NCI-H1105 treated with DMSO at 0.1 percent for 48 hours (cell line): ENCODE measurements at places on chromosomes 6 and 20.

GRCh38 chr6:156954191-156954590 is 177.0 kb downstream of the ARID1B start:
- no peak for DNase-seq

DNA sequence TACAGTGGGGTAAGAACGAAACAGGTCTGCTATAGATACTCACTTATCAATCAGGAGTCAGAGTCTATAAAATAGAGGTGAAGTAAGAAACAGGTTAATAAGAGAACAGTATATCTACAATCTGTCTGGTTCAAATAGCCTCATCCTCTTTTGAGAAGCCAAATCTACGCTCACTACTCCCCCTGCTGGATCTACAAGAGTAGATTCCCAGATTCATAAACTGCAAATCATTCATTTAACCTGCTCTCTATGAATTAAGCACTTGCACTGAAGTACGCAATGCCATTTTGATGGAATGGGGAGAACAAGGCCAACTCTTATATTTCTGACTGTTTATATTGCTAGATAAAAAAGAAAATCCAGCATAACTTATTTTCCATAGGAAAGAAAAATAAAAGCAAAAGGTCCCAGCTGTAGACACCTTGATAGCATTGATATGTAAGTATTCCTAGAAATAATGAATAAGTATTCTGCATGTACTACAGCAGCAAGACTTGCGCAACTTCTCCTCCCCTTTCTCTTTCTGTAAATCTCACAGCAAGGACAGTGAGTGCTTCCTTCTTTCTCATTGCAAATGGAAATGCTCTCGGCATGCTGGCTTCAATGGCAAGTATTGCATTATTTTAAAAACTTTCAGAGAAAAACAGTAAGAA is 92.3 kb downstream of the RFX6 start:
- peak; percentile 74 for DNase-seq

- DNase-seq = no peak
Observed at GRCh38 chr20:53129563-53129962, 157.4 kb downstream of the TSHZ2 start.

DNA sequence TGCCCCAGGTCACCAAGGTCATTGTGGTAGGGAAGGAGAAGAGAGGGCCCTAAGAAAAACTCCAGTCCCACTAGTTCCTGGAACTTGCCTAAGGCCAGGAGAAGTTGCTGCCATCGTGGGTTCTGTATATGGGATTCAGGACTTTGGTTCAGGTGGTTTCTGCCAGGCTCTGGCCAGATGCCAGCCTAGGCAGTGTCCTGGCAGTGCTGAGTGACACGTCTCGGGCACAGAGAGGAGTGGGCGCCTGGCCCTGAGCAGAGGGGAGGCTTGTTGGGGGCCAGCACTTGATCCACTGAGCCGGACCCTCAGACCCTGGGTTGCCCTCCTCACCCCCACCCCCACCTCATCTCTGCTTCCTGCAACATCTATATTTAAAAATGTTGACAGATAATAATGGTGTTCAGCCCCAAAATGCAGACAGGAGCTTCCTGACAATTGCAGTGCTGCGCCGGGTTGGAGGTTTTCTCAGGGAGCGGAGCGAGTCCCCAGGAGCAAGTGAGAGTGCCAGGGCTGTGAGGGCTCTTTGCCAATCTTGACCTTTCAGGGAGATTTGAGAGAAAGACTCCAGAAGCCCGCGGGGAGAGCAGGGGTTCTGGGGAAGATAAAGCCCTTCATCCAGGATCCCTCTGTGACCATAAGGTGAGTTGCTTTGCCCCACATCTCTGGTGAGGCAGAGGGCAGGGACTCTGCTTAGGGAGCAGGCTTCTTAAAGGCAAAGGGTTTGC is 71.9 kb downstream of the PHACTR3 start:
- no peak for DNase-seq

GRCh38 chr20:37896932-37897548 is 5.9 kb upstream of the VSTM2L start:
- no peak for DNase-seq

GRCh38 chr6:53335224-53335994 is 13.3 kb downstream of the ELOVL5 start:
- DNase-seq = no peak

- peak; percentile 79 for DNase-seq
Observed at GRCh38 chr6:3848925-3849605, at the start of gene FAM50B. TSS of gene FAM50B (plus strand) at chr6:3849373. CDS start at chr6:3849812, 439 bp downstream.

DNA sequence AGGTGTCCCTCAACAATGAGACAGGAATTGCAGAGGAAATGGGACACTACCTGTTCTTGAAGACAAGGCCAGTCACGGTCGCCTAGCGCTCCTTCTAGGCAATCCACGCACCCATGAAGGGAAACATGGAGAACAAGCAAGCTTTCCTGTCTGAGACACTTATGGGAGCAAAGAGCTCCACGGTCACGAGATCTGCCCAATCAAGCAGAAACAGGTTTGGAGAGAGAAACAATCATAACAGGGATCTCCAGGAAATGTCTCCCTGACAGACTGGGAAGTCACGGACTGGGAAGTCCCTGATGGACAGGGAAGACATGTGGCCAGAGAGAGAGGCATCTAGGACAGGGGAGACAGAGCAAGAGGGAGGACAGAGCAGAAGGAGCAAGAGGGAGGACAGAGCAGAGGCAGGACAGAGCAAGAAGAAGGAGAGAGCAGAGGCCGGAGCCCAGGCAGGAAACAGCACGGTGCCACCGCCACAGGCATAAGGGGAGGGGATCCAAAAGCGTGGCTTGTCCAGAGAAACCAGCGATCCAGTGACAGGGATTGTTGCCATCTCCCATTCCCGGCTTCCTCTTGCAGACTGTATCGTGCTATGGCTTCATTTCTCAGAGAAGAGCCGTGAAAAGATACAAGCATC is 167.8 kb upstream of the ZNF337 start:
- DNase-seq = no peak

GRCh38 chr20:9617940-9618339 is 103.5 kb downstream of the LAMP5 start:
- DNase-seq = peak; percentile 50

DNA sequence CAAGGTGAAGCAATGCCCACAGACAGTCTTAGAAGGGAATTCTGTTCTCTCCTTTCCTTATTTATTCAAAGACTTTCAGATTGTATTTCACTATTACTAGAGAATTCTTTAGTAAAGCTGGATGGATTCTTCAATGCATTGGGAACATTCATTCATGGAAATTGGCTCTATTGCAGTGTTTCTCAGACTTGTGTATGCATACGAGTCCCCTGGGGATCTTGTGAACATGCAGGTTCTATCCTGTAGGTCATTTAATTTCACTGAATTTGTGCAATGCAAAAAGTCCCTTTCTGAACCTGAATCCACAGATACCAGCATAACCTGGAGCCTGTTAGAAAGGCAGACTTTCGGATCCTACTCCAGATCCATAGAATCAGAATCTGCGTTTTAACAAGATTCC is 160.9 kb upstream of the AHI1 start:
- DNase-seq = no peak

DNA sequence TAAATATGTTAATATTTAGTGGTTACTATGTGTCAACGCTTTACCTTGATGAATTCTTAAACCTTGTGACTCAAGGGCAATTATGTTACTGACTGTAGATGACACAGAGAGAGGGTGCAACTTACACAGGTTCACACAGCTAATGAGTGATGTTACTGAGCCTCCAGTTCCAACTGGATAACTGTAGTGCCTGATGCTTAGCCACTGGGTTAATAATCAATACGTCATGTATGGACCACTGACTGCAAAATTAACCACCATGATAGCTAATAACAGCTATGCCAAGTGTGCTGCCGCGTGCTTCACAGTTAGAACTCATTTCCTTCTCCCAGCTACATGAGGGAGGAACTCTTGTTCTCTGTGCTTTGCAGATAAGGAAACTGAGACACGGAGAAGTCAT is 45.4 kb downstream of the SIRPA start:
- DNase-seq = no peak

- no peak for DNase-seq
Observed at GRCh38 chr20:20694591-20694990, 17.9 kb downstream of the RALGAPA2 start.

- DNase-seq = peak; percentile 8
Observed at GRCh38 chr20:3670511-3670910, 7.3 kb upstream of the GFRA4 start.

DNA sequence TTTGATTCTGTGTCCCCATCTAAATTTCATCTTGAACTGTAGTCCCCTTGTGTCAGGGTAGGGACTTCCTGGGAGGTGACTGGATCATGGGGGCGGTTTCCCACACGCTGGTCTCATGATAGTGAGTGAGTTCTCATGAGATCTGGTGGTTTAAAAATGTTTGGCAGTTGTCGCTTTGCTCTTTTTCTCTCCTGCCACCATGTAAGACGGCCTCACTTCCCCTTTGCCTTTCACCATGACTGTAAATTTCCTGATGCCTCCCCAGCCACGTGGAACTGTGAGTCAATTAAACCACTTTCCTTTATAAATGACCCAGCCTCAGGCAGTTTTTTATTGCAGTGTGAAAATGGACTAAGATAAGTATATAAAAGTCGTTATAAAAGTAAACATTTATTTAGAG is 80.5 kb upstream of the SGK1 start:
- DNase-seq = no peak

- DNase-seq = no peak
Observed at GRCh38 chr20:32314768-32315167, 37.3 kb downstream of the KIF3B start.

- no peak for DNase-seq
Observed at GRCh38 chr20:40782043-40782368, 93.0 kb upstream of the MAFB start.

GRCh38 chr6:19369785-19370184 is 467.4 kb upstream of the ID4 start:
- no peak for DNase-seq

- no peak for DNase-seq
Observed at GRCh38 chr6:17494919-17495318, 101.5 kb downstream of the CAP2 start.

GRCh38 chr20:50848341-50848808 is 53.5 kb downstream of the BCAS4 start:
- DNase-seq = no peak

DNA sequence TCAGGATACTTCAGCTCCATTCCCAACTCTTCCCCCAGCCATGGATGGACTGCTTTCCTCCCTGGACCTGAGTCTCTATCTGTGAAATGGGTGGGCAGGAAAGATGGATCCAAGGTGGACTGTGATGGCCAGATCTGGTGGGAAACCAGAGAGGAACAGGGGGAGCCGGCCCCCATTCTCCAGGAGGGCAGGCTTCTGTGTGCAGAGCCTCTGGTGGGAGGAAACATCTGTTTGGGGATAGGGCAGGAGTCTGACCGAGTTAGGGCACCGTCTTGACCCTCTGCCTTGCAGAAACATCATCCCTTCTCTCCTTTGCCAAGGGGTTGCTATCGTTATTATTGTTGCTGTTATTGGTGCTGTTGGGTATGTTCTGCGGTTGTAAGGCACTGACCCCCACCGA is 91.5 kb downstream of the TOX2 start:
- no peak for DNase-seq

DNA sequence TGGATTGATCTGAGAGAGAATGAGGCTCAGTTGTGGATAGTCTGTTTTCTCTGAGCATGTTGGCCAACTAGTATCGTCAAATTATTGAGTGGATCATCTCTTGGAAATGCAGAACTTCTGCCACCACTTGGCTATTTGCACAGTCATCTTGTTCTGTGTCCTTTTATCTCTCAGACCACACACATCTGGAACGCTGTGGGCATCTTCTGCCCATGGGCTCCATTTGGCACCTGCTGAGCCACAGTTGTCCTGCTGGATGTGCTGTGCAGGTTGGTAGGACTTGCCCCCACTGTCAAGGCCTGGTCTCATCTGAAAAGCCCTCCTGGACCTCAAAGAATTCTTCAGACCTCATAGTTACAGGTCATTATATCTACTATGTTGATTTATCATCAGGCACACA is 16.7 kb upstream of the C20orf144 start:
- no peak for DNase-seq

GRCh38 chr6:61688165-61688564 is 597.9 kb downstream of the KHDRBS2 start:
- DNase-seq = no peak

GRCh38 chr6:105397987-105398386 is 4.9 kb downstream of the PREP start:
- DNase-seq = no peak

- DNase-seq = no peak
Observed at GRCh38 chr6:138311268-138311667, 66.4 kb upstream of the SMIM28 start.

DNA sequence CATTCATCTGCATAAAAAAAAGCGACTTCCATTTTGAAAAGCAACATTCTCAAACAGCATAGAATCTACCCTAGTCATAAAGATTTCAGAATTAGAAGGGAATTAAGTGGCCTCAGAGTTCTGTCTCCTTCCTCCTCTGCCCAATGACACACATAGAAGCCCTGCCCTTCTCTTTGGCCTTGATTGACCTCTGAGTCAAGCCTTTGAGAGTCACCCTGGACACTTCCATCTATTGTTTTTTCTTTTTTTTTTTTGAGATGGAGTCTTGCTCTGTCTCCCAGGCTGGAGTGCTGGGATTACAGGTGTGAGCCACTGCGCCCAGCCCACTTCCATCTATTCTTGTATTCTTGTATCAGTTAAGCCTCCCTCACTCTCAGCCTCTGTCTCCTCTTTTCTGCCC is 44.8 kb upstream of the CTNNBL1 start:
- DNase-seq = no peak

GRCh38 chr20:38214256-38215193 is 46.0 kb downstream of the KIAA1755 start:
- no peak for DNase-seq

DNA sequence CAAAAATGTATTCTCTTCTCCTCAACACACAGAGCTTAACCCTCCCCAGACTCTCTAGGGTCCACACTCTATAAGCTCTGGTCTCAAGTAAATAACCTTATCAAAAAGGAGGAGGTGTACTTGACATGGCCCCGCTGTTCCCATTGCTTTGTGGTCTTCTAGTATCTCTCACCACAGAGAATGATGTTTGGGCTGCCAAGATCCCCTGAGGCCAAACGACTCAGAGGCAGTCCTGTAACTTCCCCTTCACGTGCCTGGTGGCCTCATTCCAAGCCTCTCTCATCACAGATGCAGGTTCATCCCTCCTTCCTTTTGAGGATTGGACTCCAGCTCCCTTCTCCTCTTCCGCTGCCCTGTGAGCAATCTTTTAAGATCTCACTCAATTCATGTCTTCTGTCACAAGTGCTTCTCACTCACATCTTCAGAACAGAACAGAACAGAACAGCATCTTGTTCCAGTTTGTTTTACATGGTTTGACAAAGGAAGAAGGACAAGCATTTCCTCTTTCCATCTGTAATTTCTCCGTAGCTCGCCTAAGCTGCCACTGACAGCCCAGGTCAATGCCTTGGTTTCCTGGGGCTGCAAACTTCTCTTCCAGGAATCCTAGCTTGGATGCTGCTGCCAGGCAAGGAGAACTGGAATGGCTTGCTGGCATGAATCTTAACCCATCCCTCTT is 541.5 kb downstream of the CD83 start:
- DNase-seq = no peak

DNA sequence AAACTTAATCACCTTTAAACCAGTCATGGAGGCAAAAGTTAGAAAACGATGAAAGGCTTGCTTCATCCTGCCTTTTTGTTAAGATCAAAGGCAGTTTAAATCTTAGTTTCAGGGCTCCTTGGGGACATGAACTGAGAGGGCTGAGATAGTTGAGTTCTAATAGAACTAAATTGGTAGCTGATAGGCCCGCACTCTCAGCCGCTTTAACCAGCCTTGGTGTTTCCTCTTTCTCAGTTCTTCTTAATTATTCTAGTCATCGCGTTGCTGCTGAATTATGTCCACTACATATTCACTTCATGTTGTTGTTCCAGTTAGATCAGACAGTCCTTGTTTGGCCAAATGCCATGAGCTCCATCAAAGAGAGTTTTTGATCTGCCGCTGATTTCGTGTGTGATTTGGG is 72.5 kb downstream of the ANKS1A start:
- no peak for DNase-seq

GRCh38 chr20:39762716-39763115 is 800.6 kb downstream of the DHX35 start:
- no peak for DNase-seq
